ENCODE measurements at places on chromosomes 3 and 15.

GRCh38 chr3:197241173-197241572, 57.2 kb downstream of the DLG1 start:
- DNase-seq, result no peak

GRCh38 chr3:73409138-73409763, 215.5 kb downstream of the PDZRN3 start:
- DNase-seq, result no peak

GRCh38 chr3:141441381-141442364, 45.2 kb upstream of the RASA2 start:
- DNase-seq, result peak; percentile 78

- no peak for DNase-seq
Measured at GRCh38 chr3:46673151-46674030, 20.1 kb downstream of the ALS2CL start.

GRCh38 chr15:73892446-73893226, 19.3 kb downstream of the TBC1D21 start:
- DNase-seq, result no peak

DNA sequence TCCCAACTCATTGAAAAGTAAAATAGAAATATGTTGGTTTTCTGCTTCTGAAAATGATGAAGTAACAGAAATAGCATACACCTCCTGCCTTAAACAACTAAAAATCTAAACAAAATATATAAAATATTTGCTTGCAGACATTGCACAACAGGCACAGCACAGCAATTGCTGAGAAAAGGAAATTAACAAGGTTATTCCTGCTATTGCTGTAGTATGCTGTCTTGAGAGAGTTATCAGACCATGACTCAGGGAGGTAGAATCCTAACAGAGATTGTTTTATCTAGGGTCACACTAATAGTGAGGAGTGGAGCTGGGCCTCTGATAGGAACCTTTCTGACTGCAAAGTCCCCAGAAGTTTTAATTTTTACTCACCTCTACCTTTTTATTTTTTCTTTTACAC, 72.6 kb downstream of the ZBTB20 start:
- DNase-seq, result no peak

DNA sequence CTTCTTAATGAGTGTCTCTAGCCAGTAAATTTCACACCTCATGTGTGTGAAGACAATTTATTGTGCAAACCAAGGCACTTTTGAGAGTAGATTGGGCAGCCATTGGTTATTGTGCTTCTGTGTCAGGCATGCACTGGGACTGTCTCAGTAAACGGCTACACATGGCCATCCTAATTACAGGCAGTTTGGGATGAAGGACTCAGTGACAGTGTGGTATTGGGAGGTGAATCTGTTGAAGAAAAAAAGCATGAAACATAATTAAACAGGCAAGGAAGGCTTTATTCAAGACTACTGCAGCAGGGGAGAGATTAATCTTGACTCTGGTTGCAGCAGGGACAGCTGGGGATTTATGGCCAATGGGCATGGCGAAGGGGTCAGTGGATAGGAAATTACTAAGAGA, 57.8 kb upstream of the NUDT16 start:
- peak; percentile 12 for DNase-seq

DNA sequence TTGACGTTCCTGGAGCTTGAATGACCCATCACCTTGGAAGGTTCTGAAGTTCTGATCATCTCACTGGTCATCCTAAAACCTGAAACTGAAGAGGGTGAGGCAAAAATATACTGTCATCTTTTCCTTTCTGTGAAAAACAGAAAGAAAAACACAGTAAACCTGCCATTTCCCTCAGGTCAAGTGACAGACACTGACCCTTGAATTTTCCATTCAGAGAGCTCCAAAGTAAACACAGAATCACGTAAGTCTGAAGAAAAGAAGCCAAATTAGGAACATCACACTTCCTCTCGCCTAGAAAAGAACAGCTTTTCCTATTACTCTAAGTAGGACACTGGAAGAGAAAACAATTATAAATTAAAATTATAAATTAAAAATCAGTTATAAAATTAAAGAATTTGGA, 78.7 kb upstream of the TGFBR2 start:
- DNase-seq, result no peak

- DNase-seq, result no peak
Measured at GRCh38 chr15:92612891-92613290, 42.7 kb downstream of the FAM174B start.

All from NCI-H82 (cell line).